ENCODE measurements at places on chromosomes 12 and 14. TPM values are rescaled to one million over a fixed set of nuclear protein-coding genes. Genes with fewer than 3 reads are reported as not detected.

DBX2 gene
- not detected for total RNA-seq

GRCh38 chr12:71161591-71161990 is 3.8 kb upstream of the TSPAN8 start:
- DNase-seq, result no peak

GRCh38 chr14:60661721-60662120 is 12.4 kb upstream of the SIX1 start:
- DNase-seq, result no peak

TXNDC16 gene
- total RNA-seq, result 12.0 TPM

PTPRQ gene
- total RNA-seq, result not detected

- DNase-seq, result no peak
Observed at GRCh38 chr12:53754188-53754585, 2.4 kb upstream of the CISTR start.

ESRRB gene
- total RNA-seq, result 0.22 TPM

GRCh38 chr12:28512406-28512805 is 322.1 kb downstream of the CCDC91 start:
- no peak for DNase-seq

DNA sequence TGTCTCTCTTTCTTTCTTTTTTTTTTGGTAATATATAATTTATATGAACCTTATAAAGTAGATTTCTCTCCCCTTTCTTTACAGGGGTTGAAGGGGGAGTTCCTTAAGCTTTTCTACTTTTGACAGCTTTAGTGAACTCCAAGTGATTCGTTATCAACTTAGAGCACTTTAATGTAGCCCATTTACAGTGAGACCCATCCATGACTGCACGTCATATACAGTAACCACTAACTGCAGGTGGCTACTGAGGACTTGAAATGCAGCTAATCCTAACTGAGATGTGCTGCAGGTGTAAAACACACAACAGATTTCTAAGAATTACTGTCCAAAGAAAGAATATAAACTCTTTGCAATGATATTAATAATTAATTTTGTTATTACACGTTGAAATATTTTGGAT is 582 bp downstream of the LRRIQ1 start:
- DNase-seq, result no peak

- no peak for DNase-seq
Observed at GRCh38 chr14:42856106-42856505, 1249.4 kb downstream of the LRFN5 start.

DNA sequence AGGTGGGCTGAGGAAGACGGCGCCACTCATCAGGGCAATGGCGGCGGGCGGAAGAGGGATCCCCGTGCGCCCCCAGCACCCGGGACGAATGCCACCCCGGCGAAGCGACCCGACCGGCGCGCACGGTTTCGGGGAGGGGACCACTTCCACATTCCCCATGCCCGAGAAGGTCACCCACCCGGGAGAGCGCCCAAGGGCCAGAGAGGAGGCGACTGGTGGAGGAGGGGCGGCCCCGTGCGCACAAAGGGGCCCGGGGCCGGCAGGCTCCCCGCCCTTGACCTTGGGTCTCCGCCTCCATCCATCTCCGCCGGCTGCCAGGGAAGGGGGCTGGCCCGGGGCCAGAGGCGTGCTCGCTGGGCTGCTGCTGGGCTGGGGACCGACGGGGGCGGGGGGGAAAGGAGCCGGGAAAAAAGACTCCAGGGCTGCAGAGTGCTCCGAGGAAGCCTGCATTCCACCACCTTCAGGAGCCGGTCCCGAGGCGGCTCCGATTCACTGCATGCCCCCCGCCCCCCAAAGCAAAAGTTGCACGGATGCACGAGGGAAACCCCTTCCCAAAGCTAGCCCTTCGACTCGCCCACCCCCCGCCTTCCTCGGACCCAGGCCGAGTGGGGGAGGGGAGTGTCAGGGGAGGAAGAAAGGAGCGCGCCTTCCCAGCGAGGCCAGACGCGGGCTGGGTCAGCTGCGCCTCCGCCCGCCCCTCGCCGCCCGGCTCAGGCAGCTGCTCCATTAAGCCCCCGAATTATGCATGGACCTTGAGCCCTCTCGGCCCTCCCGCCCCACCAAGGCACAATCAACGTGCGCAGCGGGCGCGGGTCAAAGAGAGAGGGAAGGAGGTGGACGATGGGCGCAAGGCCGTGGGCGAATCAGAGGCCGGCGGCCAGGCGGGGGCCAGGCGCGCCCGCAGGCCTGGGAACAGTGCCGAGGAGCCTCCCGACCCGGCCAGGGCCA is 26.2 kb downstream of the BCL11B start:
- no peak for DNase-seq

IQSEC3 gene
- not detected for total RNA-seq

IFT43 gene
- total RNA-seq, result 4.5 TPM

DNA sequence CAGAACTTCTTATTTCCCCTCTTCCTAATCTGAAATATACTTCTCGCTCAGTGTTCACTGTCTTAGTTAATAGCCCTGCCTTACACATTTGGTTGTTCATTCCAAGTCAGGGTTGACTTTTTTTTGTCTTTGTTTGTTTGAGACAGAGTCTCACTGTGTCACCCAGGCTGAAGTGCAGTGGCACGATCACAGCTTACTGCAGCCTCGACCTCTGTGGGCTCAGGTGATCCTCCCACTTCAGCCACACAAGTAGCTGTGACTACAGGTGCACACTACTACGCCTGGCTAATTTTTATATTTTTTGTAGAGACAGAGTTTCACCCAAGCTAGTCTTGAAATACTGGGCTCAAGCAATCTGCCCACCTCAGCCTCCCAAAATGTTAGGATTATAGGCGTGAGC is 42.3 kb upstream of the PRPF39 start:
- no peak for DNase-seq

TEX52 gene
- total RNA-seq, result 0.35 TPM

DNA sequence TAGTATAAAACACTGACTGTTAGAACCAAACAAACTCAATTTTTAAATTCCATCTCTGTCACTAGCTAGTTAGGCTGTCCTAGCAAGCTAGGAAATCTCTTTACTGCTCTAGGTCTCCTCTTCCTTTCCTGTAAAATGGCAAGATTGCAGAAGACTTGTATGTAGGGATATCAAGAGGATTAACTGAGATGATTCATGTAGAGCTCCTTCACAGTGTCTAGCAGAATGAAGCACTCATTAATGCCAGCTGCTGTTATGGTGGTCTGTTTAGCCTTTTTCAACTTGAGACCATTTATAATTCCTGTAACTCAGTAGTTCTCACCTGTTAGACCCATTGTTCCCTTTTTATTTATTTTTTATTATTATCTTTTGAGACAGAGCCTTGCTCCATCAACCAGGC is 67.8 kb upstream of the KCNH3 start:
- DNase-seq, result no peak

ASB2 gene
- total RNA-seq, result 21.1 TPM

DNA sequence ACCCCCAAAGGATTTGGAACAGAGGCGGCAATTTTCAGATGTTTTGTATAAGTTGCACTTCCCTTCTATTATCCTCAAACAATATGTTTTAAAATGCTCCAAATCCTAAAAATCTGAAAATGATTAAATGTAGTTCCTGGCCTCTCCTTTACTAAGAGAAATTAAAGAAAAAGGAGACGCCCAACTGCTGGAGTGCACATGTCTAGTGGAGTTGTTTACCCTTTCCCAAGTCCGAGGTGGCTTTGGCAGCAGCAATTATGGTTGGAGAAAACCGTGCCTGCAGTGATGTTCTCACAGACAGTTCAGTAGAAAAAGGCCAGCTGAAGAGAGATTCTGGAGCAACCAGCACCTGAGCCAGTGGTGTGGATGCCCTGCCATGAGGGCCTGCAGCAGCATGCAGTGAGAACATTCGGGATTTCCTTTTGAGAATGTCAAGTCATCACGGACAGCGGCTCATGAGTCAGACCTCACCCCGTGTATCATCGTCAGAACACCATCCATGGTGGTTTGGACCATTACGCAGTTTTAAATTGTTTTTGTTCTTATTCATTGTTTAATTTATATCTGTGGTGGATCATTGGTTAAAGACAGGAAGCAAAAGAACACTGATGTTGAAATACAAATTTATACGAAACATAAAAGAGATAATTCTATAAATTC is 179.0 kb upstream of the KRR1 start:
- DNase-seq, result no peak

- DNase-seq, result no peak
Observed at GRCh38 chr12:79818856-79819255, 116.0 kb downstream of the PPP1R12A start.

DNA sequence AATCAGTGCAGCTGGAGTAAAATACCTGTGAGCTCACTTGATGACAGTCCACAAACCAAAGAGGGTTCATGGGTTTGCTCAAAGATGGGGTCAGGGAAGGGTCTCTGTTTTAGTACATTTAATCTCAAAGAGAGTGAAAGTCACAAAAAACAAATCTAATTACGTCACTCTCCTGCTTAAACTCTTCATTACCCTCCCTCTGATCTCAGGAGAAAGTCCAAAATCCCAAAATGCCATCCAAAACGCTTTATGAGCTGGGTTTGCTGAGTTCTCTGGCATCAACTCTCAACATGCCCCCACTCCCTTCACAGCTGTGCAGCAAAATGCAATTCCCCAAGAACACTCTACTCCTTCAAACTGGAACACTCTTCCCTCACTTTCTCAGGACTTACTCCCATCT is 40.4 kb upstream of the LGR5 start:
- no peak for DNase-seq

DNA sequence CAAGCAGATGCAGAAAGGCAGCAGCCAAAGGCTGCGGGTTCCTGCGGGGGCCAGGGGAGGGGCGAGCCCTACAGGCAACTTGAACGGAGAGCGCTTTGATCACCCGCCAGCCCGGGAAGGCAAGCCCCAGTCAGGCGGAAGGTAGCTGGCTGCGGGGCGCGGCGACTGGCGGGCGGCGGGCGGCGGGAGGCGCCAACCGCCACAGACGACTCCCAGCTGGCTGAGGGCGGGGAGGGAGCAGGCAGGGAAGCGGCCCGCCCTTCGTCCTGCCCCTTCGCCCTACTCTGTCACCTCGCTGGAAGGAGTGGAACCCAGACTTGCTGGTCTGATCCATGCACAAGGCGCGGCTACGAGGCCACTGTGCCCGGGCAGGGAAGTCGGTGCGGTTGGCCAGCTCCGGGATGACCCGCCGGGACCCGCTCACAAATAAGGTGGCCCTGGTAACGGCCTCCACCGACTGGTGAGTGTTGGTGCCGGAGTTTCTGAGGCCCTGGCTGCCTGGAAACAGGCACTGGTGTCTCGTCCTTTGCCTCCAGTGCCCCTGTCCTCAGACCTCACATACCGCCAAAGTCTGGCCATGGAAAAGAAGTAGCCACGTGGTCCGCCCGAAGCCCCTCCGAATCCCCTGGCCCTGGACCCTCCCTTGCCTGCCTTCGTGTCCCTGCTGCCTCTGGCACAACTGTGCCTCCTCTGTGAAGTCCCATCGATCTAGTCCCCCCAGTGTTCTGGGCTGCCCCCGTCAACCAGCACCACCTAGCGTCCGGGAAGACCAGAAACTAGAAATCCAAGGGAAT is 15.4 kb upstream of the CARMIL3 start:
- DNase-seq, result peak; percentile 77

SPX gene
- not detected for total RNA-seq

MSRB3 gene
- total RNA-seq, result not detected

SLC25A47 gene
- total RNA-seq, result not detected

GRCh38 chr12:111998015-111998414 is 14.9 kb downstream of the TMEM116 start:
- no peak for DNase-seq

GRCh38 chr14:75223664-75224154 is 47.3 kb upstream of the TMED10 start:
- DNase-seq, result no peak

DNA sequence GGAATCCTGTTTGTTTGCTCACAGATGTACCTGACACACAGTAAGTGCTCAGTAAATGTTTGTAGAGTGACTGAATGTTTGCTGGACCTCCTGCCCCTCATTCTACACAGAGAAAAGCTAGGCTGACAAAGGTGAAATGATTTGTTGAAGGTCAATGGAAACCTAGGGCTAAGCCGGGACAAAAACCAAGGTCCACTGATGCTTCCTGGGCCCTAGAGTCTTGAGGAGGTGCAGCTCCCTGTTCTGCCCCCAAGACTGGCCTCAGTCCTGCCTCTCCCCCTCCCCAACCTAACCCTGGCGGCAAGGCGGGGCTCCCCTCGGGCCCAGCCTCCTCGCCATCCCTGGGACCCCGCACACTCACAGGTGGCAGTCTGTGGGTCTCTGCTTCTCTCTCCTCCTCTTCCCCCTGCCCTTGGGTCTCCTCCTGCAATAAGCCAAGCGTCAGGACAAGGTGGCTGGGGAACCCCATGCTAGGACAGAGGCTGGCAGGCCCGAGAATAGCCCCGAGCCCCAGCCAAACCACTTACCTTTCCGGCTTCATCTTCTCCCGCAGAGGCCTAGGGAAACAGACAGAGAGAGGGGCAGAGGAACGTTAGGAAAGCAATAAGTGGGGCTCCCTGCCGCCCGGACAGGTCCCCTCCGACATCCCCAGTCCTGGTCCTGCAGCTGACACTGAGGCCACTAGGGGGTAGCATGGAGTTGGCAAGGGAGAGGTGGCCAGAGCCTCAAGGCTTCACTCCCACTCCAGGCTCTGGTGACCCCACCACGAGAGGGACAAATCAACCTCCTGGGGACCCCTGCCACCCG is 9.3 kb downstream of the PGF start:
- DNase-seq, result peak; percentile 82

FGD4 gene
- 0.17 TPM for total RNA-seq

MYO1A gene
- 1.4 TPM for total RNA-seq

TSHR gene
- total RNA-seq, result 1.0 TPM

Measured in activated CD4-positive, alpha-beta T cell treated with anti-CD3 and anti-CD28 coated beads, Interleukin-2, amount 10 ng/mL, durations not matched to agents 7 days and 5 days (primary cell).